HTR-8/SVneo (cell line): ENCODE measurements at places on chromosomes 1 and 21.

- peak; percentile 37 for DNase-seq
Measured at GRCh38 chr1:54167422-54168139, 14.8 kb upstream of the CDCP2 start.

- DNase-seq = no peak
Measured at GRCh38 chr1:34712007-34712688, 42.7 kb upstream of the GJB5 start.

GRCh38 chr21:38027901-38028498 lies 111.7 kb upstream of the KCNJ6 start:
- DNase-seq = peak; percentile 40

- DNase-seq = peak; percentile 56
Measured at GRCh38 chr1:145720556-145720877, 1.2 kb downstream of the CD160 start.

- no peak for DNase-seq
Measured at GRCh38 chr1:60547821-60548220, 474.3 kb upstream of the C1orf87 start.

- DNase-seq = no peak
Measured at GRCh38 chr1:38777464-38777957, 82.1 kb downstream of the RRAGC start.

DNA sequence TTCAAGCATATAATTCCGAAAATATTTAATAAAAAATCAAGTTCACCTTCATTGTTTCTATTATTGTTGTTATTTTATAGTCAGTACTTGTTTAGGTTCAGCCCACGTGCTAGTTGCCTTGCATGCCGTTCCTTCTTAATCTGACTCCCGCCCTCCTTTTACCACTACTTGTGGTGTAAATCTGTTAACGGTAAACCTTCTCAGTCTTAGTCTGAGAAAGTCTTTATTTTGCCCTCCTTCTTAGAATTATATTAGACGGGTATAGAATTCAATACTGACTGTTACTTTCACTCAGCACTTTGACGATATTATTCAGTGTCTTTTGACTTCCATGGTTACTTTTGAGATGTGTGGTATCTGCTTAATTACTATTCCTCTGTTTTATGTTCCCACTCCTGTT lies 104.8 kb downstream of the RGL1 start:
- no peak for DNase-seq

DNA sequence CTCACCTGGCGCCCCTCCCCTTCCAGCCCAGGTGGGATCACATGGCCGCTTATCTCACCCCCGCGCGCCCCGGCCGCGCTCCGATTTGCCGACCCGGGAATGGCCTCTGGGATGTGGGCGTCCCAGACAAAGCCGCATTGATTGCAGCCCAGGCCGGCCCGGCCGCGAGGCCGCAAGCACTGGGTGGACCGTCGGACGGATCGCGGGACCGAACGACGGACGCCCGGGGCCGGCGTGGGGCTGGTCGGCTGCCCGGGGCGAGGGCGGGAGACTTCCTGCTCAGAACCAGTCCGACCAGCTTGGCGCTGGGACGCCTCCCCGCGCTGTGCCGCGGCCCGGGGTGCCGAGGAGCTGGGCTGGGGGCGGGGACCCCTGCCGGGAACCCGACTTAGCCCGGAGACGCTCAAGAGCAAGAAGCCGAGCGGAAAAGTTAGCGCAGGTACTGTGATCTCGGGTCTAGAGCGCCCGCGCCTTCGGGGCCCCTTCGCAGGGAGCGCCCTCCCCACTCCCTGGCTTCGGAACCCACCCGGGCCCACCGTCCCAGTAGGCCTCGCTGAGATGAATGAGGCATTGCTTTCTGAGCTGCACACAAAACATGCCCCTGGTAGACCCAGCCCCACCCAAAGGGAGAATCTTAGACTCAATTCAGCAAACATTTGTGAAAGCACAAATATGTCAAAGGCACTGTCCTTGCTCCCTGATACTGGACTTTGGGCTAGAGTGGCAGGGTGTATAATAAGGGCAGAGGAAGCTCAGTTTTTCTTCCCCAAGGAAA lies 415 bp upstream of the LAD1 start:
- no peak for DNase-seq

DNA sequence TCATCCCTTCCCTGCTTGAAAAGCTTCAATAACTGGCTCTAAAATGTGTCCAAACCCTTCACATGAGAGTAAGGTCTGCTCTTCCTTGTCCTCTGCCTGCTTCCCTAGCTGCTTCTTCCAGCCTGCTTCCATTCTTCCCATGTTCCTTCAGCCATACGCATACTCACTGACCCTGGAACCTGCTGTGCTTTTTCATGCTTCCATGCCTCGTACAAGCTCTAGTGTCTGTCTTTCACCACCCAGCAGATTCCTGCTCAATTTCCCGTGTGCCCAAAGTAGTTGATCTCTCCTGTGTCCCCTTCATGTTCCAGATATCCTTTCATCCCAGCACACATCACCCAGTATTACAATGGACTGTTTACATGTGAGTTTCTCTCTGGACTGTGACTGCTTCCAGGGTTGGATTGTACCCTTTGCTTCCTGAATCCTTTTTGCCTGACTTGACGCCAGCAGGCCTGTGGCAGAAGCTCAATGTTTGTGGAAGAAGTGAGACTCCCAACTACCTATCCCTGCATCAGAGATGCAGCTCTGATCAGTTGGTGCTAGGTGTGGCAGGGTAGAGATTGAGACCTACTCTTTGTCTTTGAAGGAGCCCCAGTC lies 35.9 kb upstream of the RNF19B start:
- no peak for DNase-seq

- no peak for DNase-seq
Measured at GRCh38 chr1:76961181-76961819, 94.0 kb downstream of the ST6GALNAC5 start.

GRCh38 chr1:162028726-162029125 lies 5.1 kb upstream of the OLFML2B start:
- DNase-seq = no peak

DNA sequence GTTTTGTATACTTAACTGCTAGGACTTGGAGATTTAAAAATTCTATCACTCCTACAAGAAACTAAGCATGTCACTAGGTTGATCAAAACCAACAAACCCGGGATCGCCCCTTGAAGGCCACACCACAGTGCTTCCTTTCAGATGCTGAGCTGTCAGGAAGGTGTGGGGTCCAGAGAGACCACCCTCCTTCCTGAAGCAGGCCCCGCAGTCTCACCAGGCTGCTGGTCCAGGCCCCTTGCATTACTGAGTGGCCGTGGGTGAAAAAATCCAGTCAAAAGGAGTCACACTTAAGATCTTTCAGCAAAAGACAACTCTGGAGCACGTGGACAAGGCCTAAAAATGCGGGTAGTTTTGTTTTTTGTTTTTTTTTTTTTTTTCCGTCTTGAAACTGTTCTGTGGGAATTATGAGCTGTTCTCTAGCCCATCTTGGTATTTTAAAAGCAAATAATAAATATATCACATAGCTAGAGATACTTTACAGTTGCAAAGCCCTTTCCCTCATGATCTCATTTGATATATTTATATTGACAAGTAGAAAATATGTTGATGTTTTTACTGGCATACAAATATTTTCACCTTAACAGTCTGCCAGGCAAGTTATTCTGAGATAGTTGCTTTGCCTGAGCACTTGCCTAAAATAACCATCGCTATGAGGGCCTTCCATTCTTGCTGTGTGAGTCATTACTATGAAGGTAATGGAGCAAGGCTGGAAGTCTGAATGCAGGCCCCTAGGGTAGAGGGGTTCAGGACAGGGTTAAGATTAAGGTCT lies 73.1 kb upstream of the EDEM3 start:
- DNase-seq = peak; percentile 71

DNA sequence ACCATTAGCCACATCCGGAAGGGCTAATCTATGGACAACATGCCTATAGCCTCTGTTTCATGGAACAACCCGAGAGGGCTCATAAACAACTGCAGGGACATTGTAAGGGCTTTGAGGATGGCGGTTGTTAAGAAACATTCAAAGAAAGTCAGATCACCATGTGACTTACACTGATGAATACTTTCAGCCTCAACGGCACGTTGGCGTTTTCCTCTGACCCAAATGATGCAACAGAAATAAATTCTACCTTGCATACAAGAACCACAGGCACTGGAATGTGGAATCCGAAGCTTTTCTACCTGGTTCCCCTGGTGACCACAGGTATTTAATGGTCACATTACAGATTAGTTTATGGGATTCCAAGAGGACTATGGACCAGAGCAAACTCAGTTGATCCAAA lies 107.0 kb downstream of the CLIC6 start:
- no peak for DNase-seq

- no peak for DNase-seq
Measured at GRCh38 chr21:31897311-31897710, 24.5 kb downstream of the HUNK start.

DNA sequence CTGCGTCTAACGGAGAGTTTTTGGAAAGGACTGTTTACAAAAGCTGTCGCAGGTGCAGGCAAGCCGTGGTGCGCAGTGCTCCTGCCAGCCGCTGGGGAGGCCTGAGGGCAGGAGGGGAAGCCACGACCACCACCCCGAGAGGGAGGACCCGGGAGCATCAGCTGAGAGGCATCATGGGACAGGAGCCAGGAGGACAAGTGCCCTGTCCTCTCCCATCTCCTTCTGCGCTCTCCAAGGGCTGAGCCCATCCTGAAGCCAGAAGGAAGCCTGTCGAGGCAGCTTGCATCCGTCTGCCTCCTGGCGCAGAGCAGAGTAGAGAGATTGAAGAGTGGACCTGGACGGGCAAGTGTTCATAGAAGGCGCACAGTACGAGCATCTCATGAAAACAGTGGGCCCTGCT lies 310.9 kb downstream of the KIF26B start:
- no peak for DNase-seq

DNA sequence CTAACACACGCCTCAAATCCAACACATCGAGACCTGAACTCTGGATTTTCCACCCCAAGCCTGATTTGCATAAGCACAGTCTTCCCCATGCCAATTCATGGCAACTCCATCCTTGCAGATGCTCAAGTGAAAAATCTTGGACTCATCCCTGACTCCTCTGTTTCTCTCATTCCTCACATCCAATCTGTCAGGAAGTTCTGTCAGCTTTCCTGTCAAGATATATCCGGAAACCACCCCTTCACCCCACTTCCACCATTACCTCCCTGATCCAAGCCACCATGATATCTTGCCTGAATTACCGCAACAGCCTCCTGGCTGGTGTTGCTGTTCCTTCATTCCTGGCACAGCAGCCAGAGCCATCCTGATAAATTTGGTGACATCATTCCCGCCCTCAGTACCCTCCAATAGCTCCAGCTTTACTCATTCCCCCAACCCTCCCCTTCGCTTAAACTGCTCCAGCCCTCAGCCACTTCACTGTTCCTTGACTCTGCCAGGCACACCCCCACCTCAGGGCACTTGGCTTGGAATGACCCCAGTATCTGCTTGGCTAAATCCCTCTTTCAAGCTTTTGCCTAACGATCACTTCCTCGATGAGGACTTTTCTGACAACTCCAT lies 17.4 kb downstream of the TCEA3 start:
- no peak for DNase-seq

GRCh38 chr1:152347116-152347728 lies 12.6 kb downstream of the FLG2 start:
- DNase-seq = peak; percentile 20

- peak; percentile 47 for DNase-seq
Measured at GRCh38 chr1:246450611-246451251, 56.3 kb downstream of the SMYD3 start.

DNA sequence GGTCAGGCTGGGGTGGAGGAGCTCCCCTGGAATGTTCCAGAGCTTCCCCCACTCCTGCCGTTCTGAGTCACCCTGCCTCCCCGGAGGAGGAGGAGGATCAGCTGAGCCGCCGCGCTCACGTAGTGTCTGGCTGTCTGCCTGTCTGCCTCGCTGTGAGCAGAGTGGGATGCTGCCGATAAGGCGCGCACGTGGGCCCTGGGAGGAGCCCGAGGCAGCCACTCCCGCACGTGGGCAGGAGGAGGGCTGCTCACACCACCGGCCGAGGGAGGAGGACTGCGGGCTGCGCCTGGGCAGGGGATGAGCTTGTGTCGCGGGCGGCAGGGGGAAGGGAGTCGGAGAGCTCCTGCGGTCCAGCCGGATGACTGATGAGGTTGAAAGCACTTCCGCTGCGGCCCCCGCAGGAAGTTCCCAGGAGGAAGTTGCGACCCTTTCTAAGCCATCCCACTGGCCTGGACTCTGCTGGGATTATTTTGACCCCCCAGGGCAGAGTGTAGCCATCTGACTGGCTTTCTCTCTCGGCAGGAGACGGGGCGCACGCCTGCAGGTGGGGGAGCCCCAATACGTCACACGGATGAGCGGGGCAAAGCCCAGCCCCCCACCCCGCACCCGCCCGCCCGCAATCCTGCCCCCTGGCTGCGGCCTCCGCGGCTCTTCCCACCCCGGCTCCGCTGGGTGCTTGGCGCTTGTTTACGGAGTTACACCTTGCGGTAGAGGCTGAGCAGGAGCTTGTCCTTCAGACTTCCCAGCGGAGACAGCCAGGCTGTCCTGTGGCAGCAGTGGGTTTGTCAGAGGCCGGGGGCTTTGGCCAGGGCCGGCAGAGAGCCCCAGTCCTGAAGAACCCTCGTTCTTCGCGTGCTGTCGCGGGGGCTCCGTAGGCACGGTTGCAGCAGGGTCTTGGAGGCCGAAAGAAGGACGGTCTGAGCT lies 9.8 kb downstream of the PDXK start:
- peak; percentile 91 for DNase-seq

GRCh38 chr1:88813471-88813870 lies 77.9 kb downstream of the GTF2B start:
- no peak for DNase-seq

DNA sequence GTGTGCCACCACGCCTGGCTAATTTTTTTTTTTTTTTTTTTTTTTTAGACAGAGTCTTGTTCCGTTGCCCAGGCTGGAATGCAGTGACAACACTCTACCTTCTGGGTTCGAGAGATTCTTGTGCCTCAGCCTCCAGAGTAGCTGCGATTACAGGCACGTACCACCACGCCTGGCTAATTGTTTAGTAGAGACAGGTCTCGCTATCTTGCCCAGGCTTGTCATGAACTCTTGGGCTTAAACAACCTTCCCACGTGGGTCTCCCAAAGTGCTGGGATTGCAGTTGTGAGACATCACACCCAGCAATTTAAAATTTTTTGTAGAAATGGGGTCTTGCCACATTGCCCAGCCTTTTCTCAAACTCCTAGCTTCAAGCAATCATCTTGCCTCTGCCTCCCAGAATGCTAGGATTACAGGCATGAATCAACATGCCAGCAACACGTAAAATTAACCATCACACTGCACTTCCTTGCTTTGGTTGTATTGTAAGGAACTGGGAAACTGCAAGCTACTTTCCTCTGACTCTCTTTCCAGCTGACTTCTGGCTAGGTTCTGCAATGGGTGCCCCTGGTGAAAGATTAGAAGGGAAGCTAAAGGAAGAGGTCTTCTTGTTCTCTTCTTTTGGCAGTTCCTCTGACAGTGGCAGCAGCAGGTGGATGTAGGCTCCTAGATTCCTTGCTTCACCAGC lies 13.9 kb upstream of the IL6R start:
- no peak for DNase-seq

GRCh38 chr1:190936337-190936736 lies 458.7 kb upstream of the BRINP3 start:
- no peak for DNase-seq

DNA sequence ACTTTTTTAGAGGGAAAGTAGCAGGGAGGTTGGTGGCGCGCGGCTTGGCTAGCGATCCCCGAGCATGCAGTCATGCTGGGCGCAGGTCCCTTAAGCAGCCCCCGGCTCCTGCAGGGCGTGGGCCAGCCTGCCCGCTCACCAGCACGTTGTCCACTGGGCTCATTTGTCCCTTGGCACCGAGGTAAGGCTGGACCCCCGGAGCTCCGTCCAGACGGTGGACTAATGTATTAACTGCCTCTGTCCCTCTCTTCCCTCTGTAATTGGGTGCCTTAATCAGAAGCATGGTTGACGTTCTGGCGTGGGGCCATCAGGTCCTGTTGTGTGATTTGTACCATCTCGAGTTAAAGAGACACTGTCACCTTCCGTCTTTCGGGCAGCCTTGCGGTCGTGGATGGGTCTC lies 17.7 kb downstream of the TMEM201 start:
- DNase-seq = no peak
